CD4-positive, alpha-beta T cell (primary cell): ENCODE measurements at places on chromosomes 1 and 21.

- DNase-seq, result no peak
These were observed 26.9 kb downstream of the PLEKHO1 start for GRCh38 chr1:150176593-150176992.

DNA sequence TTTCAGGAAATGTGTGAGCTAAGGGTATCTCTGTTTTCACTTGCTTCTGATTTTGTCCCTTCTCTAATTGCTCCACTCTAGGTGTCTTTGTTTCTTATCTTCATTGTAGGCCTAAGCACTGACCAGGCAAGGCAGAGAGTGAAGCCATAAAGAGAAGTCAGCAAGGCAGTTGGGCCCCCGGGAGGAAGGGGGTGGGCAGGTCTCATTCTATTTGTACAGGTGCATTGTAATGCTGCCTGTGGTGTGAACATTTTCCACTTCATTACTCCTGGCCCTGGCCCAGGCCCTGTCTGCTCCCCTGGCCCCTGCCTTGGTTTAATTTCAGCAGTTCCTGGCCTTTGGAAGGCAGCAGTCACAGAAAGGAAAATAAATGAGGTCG lies 86.4 kb upstream of the JUN start:
- DNase-seq, result no peak

GRCh38 chr1:40303051-40303771 lies 13.9 kb downstream of the COL9A2 start:
- no peak for DNase-seq

DNA sequence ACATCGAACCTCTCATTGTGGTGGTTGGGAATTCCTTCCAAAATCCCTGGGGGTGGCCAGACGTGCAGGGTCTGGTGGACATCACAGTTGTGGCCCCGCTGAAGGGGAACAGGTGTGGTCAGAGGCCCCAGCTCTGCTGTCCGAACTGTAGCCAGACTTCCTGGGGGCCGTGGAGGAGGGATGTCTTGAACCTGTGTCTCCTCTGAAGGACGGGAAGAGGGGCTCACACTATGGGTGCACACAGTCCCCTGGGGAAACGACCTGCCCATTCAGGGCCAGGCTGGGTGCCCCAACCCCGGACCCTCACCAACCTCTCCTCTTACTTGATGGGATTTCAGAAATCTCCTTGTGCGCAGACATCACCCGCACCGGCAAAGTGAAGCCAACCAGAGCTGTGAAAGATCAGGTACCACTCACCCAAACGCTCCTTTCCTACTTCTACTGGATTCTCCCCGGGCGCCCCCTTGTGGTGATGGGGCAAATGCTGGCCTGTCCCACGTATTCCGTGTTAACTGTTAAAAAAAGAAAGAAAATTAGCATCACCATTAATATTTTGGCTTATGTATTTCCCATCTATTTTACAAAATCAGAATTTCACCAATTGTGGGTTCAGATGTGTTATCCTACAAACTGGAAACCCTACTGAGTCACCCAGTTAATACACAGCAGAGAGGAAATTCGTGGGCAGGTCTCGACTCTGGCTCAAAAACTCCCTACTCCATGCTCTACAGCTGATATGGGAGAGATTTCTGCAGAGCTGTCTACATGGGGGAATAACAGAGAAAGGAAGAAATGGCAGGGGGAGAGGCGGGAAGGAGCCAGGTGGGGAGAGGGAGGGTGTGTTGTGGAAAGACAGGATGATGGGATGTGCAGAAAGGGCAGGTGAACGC lies 28.1 kb downstream of the PADI4 start:
- peak; percentile 71 for DNase-seq

GRCh38 chr1:195584870-195585624 lies 1023.2 kb downstream of the KCNT2 start:
- no peak for DNase-seq

DNA sequence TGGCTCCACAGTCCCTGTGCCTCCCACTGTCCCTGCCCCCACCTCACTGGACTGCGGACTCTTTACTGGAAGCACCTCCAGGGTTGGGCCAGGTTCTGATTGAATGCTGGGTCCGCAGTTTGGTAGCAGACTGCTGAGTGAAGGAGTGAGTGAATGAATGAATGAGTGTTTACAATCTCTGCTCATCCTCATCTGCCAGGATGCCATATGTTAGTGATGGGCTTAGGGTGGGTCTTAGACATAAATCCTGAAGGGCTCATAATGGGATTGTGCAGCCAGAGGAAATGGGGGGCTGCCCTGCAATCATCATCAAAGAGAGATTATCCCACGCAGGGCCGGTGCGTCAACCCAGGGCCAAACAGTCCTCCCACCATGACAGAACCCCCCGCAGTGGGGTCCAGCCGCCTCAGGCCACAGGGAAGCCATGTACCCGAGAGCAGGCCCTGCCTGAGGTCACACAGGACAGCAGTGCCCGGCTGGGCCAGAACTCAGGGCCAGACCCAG lies 26.1 kb downstream of the SLC1A7 start:
- no peak for DNase-seq

DNA sequence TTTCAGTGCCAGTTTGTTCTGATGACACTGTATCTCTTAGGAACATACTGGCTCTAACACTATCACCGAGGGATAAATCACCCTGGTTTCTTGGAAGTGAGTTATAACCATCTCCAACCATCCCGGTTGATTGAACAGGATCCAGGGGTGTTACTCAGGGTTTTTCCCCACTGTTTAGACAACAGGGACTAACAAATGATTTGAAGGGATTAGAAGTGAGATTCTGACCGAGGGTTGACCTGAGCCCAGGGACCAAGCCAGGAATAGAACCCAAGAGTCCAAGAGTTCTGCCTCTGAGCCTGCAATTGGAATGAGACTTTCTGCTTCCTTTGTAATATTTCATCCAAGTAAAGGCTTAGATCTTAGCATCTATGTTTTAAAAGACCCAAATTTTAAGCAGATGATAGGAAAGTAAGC lies 154.0 kb downstream of the DHRS3 start:
- no peak for DNase-seq

DNA sequence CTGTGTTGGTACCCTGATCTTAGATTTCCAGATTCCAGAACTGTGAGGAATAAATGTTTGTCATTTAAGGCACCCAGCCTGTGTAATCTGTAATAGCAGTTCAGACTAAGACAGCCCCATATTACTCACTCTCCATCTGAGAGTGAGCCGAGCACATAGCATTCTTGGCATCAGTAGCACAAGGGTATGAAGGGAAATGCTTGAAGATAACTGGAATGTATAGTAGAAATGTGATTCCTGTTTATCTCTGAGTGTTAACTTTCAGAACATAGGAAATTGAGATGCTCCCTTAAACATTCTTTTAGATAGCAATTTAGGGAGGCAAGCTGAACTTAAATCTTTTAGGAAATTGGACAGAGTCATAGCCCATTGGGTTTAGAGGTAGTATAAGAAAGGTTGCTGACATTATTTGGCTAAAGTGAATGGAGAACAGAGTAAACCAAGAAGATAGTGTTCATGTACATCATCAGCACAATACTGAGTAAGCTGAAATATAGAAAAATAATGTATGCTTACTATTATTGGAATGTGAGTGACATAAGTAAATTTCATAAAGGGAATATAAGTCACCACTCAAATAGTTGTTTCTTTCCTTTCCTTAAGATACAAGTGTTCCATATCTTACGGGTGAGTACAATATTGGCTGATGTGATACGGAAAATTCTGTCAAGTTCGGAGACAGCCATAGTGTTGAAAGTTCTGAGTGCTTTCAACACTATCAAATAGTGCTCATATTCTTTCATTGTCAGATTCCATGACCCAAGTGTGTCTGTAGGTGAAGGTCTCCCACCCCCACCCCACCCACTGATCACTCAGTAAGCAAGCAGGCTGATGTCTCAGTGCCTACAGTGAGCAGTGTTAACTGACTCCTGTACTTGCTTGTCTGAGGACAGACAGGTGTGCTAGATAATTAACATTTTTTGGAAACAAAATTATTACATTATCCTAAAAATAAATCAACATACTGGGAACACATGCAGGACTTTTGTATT lies 73.7 kb downstream of the LRRC8D start:
- no peak for DNase-seq

DNA sequence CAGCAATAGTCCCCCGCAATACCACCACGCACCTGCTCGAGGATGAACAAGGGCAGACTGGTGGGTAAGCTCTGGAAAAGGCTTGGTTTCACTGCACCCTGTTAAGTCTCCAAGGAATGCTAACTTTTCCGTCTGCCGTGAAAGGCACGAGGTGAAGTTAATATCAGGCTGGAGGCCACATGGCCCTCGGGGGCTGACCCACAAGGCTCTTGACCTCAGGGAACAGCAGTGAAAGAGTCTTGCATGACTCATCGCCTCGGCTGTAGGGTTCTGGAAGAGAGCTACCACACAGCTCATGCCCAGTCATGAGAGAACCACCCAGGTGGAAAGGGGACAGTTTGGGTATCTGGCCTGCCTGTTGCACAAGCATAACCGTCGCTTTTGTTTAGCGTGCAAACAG lies 24.7 kb downstream of the SCCPDH start:
- DNase-seq, result no peak

DNA sequence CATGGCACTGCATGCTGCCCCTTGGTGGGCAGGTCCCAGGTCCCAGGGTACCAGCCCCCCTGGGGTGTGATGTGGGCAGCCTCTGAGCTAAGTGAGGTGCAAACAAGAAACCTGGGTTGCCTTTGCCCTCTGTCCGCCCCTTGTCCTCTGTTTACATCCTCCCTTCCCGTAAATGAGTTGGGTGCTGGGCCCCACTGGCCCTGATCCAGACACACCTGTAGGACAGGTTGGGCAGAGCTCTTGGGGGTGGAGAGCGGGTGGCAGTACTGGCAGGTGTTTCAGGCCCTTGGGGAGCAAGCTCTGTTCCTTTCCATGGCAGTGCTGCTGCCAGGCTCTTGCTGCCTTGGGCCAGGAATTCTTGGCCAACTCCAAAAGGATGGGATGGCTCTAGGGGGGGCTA lies 35.8 kb downstream of the ELF3 start:
- no peak for DNase-seq

DNA sequence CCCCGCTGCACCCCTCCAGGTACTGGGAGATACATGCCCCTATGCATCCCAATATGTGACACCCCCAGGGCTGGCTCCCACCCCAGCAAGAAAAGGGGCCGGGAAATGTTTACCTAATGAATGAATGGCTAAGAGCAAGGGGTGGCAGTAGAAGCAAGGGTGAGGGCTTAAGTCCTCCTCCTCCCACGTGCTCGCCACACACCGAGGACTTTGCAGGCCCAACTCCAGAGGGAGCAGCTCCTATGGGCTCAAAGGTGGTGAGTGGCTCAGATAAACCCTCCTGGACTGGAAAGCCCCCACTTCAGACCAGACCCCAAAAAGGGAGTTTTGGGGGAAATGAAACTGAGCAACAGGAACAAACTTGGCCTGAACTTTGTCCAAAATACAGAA lies 11.4 kb downstream of the SLC45A3 start:
- DNase-seq, result no peak

DNA sequence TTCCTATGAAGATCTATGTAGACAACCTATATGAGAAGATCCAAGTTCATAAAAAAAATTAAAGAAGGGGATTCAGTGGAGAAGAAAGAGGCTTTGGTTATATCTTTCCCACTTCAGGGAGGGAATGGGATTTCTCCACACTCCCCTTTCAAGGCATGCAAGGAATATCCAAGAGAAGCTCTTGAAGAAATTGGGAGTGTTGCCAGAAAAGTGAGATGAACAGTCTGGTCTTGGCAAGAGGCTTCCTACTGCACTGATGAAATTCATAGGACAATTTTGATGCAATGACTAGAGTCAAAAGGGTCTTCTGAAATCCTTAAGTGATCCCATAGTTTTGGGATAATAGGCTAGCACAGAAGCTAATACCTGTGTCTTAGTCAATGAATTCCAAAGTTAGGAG lies 153.0 kb downstream of the KCTD3 start:
- DNase-seq, result no peak

DNA sequence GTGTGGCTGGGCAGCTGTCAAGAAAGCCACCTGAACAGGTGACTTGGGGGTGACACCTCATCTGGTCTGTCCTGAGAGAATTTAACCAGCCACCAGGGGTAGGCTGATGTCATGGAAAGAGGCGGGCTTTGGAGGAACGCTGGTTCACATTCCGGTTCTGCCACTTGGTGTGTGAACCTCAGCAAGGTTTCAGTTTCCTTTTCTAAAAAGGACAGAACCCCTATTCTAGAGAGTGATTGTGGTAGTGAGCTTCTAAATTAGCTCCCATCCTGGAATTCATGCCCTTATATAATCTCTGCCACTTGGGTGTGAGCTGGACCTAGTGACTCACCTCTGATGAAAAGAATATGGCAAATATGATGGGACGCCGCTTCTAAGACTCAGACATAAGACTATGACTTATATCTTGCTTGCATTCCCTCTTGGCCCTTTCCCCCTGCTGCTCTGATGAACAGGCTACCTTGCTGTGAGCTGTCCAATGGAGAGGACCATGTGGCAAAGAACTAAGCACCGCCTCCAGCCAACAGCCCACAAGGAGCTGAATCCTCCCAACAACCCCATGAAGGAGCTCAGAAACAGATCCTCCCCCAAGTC lies 332.1 kb downstream of the RRAGC start:
- DNase-seq, result peak; percentile 25

DNA sequence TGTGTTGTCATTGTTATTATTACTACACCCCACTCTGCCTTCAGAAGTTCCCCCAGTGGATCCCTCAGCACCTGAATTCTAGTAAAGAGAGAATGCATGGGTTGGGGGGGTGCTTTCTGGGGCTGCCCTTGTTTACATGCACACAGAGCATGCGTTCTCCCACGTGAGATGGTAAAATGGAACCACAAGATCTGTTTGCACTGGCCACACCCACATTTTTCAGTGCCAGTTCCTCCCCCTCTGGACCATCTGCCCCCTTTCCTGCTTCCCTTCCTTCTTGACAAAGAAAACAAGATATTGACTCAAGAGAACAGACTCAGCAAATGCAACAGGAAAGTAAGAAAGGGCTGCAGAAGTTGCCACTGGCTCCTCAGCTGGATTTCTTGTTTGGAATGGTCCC lies 8.9 kb downstream of the SLC6A17 start:
- DNase-seq, result no peak

GRCh38 chr1:161374373-161374772 lies 6.7 kb upstream of the CFAP126 start:
- DNase-seq, result no peak

DNA sequence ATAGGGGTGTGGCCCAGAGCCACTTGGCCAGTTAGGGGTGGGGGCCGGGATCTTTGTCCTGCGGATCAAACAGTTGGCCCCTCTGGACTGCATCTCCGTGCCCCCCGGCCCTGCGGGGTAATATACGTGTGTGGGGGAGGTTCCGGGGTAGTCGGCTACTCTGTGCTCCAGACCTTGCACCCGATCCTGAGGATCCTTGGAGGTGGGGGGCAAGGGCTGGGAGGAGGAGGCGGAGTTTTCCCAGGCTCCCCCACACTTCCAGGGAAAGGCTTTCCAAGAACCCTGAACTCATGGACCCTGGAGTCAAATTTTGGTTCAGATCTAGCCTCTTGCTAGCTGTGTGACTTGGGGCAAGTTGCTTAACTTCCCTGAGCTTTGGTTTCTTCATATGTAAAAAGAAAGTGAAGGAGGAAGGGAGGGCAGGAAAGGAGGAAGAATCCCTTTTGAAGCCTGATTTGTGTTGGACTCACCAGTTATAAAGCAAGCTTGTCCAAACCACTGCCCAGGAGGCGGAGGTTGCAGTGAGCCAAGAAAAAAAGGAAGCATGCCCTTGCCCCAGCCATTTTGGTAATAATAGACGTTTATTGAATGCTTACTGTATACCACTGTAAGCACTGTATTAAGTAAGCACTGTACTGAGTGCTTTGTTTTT lies 686 bp downstream of the MIIP start:
- DNase-seq, result no peak

GRCh38 chr1:207259391-207259790 lies 62.1 kb upstream of the CD55 start:
- DNase-seq, result no peak

- no peak for DNase-seq
These were observed 107.0 kb downstream of the NAV1 start for GRCh38 chr1:201645956-201646355.

- no peak for DNase-seq
These were observed 25.0 kb downstream of the GORAB start for GRCh38 chr1:170556917-170557316.
